ENCODE measurements at places on chromosomes 7 and 10. TPM values are rescaled to one million over a fixed set of nuclear protein-coding genes. Genes with fewer than 3 reads are reported as not detected.

The ZNF467 gene
- total RNA-seq = 23.0 TPM

GRCh38 chr7:1802899-1803298 is 132.8 kb downstream of the ELFN1 start:
- no peak for DNase-seq

DNA sequence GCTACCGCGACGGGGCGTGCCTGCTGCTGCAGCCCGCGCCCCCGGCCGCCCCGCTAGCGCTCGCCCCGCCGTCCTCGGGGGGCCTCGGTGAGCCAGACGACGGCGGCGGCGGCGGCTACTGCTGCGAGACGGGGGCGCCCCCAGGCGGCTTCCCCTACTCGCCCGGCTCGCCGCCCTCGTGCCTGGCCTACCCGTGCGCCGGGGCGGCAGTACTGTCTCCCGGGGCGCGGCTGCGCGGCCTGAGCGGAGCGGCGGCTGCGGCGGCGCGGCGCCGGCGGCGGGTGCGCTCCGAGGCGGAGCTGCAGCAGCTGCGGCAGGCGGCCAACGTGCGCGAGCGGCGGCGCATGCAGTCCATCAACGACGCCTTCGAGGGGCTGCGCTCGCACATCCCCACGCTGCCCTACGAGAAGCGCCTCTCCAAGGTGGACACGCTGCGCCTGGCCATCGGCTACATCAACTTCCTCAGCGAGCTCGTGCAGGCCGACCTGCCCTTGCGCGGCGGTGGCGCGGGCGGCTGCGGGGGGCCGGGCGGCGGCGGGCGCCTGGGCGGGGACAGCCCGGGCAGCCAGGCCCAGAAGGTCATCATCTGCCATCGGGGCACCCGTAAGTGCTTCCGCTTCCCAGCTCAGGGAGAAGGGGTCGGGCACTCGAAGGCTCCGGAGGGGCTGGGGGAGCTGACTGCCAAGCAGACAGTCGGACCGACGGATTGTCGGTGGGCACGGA is 761 bp downstream of the PTF1A start:
- DNase-seq = no peak

The HMX2 gene
- total RNA-seq = not detected

DNA sequence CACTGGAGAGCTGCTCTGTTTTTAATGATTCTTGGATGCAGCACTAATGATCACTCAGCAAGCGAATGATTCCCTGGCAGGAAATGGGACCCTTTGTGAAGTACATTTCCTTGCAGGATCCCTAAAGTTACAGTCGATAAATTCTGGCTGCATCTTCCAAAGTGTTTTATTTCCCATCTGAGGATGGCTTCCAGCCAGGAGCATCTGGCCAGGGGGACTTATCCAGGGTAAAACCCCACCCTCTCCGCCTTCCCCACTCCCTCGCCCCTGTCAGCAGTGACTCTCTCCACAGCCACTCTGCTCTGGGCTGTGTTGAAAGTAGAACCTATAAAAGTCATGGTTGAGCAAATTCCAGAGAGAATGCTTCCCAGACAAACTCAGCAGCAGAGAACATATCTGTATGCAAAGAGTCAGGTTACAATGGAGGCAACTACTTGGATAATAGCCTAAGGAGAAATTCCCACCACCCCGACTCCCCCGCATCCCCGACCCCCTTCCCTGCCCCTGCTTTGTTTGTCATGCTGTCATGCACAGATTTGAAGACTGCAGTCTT is 111.0 kb upstream of the ANLN start:
- no peak for DNase-seq

The LRMDA gene
- total RNA-seq = 29.9 TPM

The RNLS gene
- 9.6 TPM for total RNA-seq

DNA sequence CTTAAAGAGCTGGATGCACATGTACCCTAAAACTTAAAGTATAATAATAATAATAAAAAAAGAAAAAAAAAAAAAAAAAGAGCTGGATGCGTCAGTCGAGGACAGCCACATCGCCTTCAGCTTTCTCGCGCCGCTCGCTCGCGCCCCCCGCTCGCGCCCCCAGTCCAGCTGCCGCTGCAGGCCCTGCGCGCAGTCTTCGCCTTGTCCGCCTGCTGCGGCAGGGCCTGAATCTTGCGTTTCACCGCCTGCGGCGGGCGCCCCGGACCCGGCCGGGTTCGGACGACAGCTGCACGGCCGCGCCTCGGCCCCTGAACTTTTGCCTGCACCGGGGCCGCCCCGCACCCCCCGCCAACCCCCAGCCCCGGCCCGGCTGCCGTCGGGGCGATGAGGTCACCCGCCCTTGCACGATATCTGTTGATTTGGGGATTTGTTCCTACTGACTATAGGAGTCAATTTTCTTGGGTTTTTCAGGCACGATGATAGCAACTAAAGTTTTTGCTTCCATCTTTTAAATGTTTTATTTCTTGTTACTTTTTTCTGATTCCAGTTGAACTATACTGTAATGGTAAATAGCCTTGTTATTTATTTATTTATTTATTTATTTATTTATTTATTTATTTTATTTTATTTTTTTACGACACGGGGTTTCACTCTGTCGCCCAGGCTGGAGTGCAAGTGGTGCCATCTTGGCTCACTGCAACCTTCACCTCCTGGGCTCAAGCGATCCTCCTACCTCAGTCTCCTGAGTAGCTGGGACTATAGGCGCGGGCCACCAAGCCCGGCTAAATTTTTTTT is 33.5 kb upstream of the CPN1 start:
- no peak for DNase-seq

GRCh38 chr7:49432254-49432653 is 341.2 kb upstream of the VWC2 start:
- no peak for DNase-seq

DNA sequence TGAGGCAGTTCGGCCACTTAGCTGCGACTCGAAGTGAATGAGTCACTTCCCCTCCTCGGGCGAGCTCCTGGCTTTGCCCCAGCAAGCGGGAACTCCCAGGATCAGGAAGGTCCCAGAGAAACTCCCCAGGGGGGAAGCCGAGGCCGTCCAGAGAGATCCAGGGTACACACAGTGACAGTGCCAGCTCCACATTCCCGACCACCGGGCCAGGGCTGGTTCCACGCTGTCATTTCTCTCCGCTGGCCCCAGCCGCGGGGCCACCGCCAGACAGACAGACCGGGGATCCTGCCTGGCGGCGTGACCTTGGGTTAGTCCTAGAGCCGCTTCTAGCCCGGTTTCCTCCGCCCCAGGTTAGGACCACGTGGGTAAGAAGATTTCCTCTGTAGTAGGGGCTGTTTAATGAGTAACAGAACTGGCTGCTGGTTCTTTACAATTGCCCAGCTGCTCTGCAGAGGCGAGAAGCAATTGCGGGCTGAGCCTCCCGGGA is 463 bp upstream of the UPP1 start:
- peak; percentile 94 for DNase-seq

The ZNF248 gene
- 14.3 TPM for total RNA-seq

- no peak for DNase-seq
Observed at GRCh38 chr10:18436902-18437301, 214.5 kb downstream of the NSUN6 start.

DNA sequence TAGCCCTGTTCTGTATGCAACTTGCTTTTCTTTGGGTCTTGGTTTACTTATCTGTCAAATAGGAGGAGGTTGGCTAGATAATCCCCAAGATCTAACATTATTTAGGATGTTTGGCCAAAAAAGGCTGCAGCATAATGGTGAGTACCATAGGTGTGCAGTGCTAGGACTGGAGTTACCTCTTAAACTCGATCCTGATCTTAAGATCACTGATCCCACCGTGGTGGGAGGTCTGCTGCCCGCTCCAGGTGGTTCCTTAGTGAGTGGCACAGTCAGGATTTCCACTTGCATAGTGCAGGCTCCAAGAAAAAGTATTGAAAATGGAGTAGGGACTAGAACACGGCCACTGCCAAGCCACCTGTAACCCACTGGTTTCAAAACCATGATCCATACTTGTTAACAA is 66.9 kb downstream of the KLHDC10 start:
- DNase-seq = no peak

DNA sequence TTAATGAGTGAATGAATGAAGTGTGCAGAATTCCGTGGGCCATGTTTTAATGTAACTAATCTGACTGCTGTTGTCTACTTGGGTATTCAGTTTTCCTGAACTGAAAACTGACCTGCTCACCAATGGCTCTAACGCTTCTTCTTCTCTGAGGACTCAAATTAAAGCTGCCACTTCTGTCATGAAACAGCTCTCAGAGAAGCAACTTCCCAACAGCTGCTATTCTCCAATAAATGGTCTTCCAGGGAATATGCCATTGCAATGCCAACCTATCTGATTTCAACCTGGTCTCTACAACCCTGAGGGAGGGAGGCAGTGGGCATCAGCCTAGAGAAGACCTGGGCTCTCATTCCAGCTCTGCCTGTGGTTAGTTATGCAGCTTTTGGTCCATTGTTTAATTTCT is 69.4 kb downstream of the FRMD4A start:
- no peak for DNase-seq
